Activated naive CD4-positive, alpha-beta T cell treated with anti-CD3 and anti-CD28 coated beads, Interleukin-2, amount 10 ng/mL, durations not matched to agents 7 days and 5 days (primary cell): ENCODE measurements at places on chromosomes 2 and 18.

- DNase-seq = no peak
These were observed 62.8 kb upstream of the UPP2 start for GRCh38 chr2:158038901-158039300.

DNA sequence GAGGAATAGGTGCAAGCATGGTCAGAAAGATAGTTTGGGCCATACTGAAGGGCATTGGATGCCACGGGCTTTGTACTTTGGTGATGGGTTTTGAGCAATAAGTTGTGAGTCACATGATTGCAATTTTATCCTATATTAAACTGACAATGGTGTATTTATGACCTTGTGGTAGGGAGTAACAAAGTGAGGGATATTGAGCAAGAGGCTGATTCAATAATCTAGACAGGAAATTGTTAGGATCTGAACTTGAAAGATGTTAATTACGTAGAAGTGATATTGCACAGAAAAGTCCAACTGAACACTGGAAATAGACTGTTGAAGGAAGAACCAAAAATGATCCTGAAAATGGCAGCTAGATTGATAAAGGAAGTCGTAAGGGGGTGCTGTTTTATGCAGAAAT, 46.6 kb upstream of the TCF4 start:
- DNase-seq = no peak

- DNase-seq = no peak
These were observed 1245.5 kb upstream of the FAM98A start for GRCh38 chr2:34844629-34845028.

- DNase-seq = peak; percentile 56
These were observed 38.5 kb downstream of the LPIN1 start for GRCh38 chr2:11784747-11785610.

GRCh38 chr2:240462707-240463273, 27.3 kb downstream of the GPC1 start:
- DNase-seq = peak; percentile 5

DNA sequence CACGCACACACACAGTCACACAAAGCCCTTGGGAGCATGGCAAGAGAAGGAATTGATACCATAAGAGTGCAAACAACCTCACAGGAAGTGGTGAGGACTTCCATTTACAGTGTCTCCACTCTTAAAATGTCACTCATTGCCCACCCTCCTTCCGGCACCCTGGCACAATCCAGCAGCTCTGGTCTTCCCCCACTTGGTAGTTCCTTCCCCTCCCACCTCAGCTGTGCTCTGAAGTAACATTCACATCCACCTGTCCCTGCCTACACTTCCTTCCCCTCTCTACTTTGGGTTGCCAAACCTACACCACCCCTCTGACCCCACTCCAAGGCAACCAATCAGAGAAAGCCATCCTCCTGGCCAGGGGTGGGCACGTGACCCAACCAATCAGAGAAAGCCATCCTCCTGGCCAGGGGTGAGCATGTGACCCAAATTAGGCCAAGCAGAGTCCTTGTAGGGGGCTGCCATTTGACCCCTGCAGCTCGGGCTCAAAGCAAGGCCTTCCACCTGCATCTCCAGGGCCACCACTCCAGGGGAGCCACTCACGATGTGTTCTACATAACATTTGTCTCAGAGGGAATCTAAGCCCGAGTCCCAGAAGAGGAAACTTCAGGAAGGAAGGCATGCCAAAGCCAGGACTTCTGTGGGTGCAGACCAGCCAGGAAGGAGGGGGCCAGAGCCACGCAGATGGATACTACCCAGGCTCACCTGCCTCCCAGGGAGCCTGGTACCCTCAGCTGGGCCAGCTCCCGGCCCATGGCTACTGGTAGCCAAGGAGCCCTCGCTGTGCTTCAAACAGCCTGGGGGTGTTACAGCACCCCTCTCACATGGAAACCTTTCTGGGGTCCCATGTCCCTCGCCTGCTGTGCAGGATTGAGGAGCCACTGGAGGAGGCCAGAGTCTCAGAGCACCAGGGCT, 21.2 kb downstream of the CYP26B1 start:
- peak; percentile 15 for DNase-seq

- DNase-seq = peak; percentile 7
These were observed 108.3 kb downstream of the NFATC1 start for GRCh38 chr18:79504034-79504433.

DNA sequence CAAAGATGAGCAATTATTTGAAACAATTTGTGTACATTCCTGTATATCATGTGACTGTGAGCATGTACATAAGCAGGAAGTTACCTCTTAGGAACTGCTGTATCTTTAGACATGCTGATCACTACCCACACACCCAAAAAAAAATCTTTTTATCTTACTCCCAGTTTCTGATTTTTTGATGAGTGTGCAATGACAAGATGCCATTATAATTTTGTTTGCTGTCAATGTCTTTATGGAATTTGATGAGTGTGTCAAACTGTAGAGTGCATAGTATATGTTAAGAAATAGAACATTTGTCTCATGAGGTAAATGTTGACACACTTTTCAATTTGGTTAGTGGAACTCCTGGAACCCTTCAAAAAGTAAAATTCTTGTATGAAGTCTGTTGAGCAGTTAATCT, 84.0 kb upstream of the TMEFF2 start:
- DNase-seq = no peak

DNA sequence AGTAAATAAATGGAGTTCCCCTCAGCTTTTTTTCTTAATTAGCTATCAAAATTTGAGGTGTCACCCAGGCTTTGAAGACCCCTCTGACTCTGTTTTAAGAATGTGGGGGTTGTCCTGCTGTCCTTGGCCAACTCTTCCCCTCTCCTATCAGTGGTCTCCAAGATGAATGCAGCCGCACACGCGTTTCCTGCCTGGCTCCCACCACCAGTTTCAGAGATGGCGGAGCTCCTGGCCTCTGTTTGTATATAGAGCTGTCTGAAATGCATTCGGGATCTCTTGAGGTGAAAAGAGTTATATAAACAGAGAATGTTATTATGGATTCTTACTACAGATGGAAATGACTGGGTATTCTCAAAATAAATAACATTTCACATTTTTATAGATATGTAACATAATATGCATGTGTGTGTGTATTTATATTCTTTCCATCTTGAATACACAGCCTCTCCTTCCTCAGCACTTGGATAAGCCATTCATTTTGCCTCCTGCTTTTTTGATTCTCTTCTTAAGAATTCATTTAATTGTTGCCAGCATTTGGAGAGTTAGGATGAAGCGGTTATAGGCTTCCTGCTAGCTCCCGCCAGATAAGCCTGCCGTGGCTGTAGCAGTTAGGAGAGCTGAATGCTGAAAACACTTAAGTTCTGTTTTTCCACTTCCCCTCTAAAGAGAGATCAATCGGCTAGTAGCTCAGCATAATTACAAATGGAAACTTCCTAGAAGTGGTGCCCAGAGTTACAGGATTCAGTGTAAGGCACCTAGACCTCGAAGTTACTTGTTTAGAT, 659.3 kb upstream of the FANCL start:
- no peak for DNase-seq

GRCh38 chr18:55509631-55510324, 78.2 kb downstream of the TCF4 start:
- no peak for DNase-seq

- no peak for DNase-seq
These were observed 64.6 kb downstream of the NEB start for GRCh38 chr2:151669585-151670081.

GRCh38 chr2:83068714-83069113, 1390.4 kb downstream of the SUCLG1 start:
- no peak for DNase-seq
